ENCODE measurements at places on chromosomes 12 and 14.

- no peak for DNase-seq
Observed at GRCh38 chr12:43653289-43653915, 101.4 kb upstream of the ADAMTS20 start.

- DNase-seq: no peak
Observed at GRCh38 chr12:124577986-124578385, 10.6 kb upstream of the NCOR2 start.

DNA sequence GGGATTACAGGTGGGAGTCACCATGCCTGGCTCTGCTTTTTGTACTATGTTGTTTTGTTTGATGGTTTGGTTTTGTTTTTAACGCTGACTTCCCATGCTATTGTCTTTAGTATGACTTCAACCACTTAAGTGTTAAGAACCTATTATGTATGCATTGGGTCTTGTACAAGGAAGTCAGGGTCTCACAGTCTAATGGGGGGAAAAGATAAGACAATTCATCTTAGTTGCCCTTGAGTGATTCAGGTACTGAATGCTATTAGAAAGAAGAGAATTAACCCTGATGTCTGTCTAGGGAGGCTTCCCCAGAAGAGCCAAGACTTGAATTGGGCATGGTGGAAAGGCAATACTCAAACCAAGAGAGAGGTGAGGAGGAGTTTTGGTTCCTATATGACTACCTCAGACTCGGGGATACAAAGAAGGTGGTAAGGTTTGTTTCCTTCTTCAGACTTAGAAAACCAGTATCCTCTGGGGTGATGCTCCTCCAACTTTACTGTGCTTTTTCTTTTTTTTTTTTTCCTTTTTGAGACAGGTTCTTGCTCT lies 64.6 kb downstream of the SUSD6 start:
- DNase-seq: no peak

DNA sequence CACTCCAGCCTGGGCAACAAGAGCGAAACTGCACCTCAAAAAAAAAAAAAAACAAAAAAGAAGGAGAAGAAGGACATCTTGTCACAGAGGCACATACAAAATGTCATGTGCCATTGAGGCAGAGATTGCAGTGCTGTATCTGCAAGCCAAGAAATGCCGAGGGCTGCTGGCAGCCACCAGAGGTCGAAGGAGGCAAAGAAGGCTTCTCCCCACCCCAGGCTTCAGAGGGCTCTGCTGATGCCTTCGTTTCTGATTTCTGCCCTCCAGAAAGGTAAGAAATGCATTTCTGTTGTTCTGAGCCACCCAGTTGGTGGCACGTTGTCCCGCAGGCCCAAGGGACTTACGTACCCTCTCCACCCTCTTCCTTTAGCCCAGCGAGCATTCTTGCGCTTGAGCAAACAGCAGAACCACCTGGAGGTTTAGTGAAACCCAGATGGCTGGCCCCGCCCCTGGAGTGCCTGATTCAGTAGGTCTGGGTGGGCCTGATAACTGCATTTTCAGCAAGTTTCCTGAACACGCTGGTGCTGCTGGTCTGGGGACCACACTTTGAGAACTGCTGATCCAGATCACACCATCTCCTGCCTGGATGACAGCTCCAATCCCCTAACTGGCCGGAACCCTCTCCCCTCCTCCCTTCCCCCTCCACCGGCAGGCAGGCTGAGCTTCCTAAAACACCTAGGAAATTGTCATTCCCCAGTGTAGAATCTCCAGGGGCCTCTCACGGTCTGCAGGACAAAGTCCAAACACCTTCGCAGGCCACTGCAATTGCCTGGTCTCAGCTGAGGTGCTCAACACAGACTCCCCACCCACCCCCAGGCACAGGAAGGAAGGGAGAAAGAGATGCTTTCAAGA lies 21.1 kb upstream of the SCARB1 start:
- DNase-seq: no peak

DNA sequence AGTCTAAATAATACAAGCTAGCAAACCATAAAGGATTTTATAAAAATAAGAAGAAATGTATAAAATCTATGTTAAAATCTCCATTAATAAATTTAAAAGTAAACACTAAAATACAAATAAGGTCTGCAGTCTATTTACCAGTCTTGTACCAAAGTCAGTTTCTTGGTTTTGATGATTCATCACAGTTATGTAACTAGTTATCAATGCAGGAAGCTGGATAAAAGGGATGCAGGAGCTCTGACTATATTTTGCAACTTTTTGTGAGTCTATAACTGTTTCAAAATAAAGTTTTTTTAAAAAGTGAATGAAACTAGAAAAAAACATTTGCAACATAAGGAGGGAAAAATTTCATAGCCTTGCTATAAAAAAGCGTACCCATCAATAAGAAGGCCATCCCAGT lies 151.5 kb downstream of the DERA start:
- DNase-seq: no peak

GRCh38 chr12:2853626-2854025 lies 3.2 kb downstream of the TEX52 start:
- peak; percentile 88 for DNase-seq

DNA sequence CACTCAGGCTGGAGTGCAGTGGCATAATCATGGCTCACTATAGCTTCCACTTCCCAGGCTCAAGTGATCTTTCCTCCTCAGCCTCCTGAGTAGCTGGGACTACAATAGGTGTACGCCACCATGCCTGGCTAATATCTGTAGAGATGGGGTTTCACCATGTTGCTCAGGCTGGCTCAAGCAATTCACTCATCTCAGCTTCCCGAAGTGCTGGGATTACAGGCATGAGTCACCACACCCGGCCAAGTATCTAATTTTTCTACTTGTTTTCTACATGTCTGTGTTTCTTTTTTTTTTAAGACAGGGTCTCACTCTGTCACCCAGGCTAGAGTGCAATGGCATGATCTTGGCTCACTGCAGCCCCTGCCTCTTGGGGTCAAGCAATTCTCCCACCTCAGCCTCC lies 119.7 kb upstream of the MED13L start:
- no peak for DNase-seq

DNA sequence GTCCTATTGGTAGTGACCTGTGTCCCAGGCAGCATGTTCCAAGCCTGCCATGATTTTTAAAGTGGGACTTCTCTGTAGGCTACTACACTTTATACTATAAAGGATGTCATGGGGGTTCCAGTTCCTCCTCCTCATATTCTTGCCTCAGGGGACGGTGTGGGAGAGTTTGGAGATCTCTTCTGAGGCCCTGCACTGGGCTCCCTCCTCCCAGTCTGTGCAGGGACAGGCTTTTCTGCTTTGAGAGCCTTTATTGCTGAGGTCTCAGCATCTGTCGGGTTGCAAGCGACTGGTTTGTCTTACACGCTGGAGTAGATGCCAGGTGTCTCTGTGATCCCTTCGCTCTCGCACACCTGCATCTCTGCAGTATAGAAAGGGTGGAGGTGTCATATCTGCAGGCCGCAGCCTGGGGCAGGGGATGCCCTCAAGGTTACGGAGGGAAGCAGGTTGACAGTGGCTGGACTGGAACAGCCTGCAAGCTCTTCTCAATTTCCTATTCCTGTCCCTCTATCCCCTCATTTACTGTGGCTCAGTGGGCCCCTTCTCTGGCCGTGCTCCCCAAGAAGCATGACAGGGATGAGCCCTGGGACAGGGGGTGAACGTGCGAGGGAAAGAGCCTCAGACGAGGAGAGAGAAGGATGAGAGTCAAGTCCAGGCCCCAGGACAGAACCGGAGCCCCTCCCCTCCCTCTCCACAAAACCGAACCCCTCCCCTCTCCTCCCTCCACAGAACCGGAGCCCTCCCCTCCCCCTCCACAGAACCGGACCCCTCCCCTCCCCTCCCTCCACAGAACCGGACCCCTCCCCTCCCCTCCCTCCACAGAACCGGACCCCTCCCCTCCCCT lies 51.3 kb downstream of the SLC6A12 start:
- DNase-seq: no peak

- no peak for DNase-seq
Observed at GRCh38 chr14:84543859-84544258, 986.1 kb upstream of the FLRT2 start.

DNA sequence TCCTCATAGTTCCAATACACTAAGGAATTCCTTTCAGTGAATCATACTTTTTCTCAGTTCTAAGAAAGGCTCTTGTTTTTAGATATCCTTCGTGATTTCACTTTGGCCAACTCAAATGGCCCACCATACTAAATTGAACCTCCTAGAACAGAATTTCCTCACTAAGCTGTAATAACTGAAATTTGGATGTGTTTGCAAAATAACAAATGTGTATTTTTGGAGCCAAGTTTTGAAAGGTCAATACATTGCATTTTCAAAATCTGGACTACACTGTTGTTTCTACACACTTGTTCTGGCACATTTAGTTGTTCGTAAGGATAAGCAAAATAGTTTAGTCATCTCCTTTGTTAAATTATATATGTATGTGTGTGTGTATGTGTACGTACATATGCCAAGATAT lies 439.0 kb upstream of the STXBP6 start:
- no peak for DNase-seq

GRCh38 chr12:124028555-124028925 lies 55.5 kb downstream of the ZNF664 start:
- no peak for DNase-seq

GRCh38 chr14:21204167-21205025 lies 48.5 kb upstream of the OR5AU1 start:
- no peak for DNase-seq

DNA sequence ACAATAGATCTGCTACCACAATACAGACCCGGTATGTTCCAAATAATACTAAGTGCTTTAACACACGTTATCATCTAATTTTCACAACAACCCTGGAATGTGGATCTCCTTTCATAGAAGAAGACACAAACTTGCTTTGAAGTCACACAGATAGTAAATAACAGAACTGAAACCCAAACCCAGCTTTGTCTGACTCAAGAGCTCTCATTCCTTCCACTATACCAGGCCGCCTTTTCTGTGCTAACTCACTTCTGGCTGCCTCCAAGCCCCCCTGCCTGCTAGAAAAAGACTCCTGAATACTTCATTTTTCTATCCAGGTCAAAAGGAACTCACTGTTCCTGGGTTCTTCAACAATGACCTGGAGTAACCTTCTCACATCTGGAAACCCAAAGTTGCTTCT lies 37.8 kb downstream of the PRPF40B start:
- no peak for DNase-seq

DNA sequence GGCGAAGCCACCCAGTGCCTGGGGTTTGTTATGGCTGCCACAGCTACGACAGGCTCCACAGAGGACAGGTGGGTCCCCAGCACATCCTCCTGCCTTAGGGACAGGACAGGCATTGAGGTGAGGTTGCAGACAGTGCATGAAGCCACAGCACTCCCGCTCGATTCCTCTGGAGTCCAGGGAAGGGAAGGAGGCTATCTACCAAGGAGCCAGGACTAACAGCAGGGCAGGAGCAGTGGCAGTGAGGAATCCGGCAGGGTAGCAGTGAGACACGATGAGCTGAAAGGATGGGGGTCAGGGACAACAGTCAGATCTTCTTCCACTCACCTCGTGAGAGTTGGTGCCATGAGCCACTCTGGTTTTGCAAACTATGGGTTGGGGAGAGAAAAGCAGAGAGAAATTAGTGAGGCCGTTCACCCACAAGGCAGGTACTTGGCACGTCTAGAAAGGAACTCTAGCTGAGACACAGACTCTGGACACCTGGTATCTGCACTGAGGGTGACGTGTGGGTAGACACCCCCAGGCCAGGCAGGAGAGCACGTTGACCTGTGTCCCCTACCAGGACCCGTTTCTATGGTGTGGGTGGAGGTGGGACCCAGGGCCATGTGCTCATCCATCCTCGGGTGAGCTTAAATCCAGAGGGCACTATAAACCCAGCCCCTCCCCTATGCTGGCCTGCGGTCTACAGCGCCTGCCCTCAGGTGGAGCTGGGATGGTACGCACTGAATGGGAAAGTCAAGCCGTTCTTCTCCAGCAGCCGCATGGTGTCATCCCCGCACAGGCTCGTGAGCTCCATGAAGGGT lies 39.3 kb downstream of the CHGA start:
- DNase-seq: peak; percentile 81

GRCh38 chr12:19915392-19916195 lies 452.7 kb upstream of the PDE3A start:
- no peak for DNase-seq

DNA sequence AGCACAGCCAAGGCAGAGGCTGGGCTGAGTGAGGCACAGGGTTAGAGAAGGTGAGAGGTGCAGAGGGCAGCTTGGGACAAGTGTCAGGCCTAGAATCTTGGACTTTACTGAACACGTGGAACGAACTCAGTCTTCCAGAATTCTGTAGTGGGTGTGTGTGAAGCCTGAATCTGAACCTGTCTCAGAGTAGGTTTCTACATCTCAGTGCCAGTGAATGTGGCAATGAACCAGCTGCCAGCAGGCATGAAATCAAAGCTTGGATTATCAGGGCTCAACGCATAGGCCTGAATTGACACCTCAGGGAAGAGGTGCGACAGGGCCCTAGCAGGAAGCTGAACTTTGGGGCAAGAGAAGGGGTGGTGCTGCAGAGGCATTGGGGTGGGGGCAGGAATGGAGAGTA lies 104.6 kb downstream of the SAMD4A start:
- no peak for DNase-seq

GRCh38 chr12:101885912-101886561 lies 8.7 kb downstream of the DRAM1 start:
- no peak for DNase-seq

GRCh38 chr12:131260251-131260905 lies 306.7 kb downstream of the ADGRD1 start:
- DNase-seq: no peak

- DNase-seq: no peak
Observed at GRCh38 chr12:118042091-118042490, 18.9 kb downstream of the WSB2 start.

- no peak for DNase-seq
Observed at GRCh38 chr12:68067762-68068376, 78.6 kb downstream of the IFNG-AS1 start.

DNA sequence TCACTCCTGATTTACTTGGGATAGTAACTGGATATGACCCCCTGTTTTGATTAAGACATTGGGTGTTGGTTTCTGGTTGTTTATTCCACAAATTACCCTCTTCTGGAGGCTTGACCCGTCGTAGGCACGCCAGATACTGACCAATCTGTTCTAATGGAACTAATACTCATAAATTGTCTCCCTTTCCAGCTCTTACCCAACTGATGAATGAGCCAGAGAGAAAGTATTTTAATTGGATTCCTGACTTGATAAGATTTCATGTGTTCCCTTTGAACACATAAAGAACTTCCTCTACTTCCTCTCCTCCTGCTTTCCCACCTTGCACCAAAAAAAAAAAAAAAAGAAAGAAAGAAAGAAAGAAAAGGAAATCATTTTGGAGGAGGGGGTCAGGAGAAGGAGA lies 340.9 kb downstream of the PCNX1 start:
- DNase-seq: no peak

DNA sequence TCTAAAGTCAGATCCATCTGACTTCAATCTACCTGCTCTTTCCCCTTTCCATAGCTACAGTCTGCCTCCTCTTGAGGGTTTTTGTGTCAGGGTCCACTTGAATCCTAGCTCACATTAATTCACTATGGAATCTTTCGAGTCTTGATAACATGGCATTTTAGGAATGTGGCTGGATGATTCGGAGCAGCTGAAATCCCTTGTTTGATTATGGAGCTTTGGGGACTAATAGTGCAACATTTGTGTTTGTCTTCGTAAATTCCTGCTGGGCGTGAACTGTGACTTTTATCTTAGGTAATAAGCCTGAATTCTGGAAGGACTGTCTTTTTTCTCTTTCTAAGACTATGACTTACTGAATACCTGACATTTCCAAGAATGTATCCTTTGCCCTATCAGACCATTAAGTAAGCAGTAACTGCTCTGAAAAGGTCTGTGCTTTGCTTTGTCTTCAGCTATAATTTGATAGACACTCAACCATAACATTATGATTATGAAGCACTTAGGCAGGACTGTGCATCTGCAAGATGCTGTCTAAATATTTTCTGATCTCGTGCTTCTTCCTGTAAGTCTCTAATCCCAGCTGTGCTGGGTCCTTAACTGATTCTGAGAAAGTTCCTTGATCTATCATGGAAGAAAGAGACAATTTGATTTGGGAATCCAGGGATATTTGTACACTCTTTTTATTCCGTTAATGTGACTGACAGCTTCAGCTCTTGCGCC lies 19.0 kb upstream of the PELI2 start:
- no peak for DNase-seq

Measured in chondrocyte (in vitro differentiated cells).